ENCODE measurements at places on chromosomes 1 and 21.
A peak's percentile ranks its signal among the peaks of the same experiment; 100 is the strongest.

- no peak for DNase-seq
Observed at GRCh38 chr1:115982400-115982799, 6.1 kb downstream of the SLC22A15 start.

DNA sequence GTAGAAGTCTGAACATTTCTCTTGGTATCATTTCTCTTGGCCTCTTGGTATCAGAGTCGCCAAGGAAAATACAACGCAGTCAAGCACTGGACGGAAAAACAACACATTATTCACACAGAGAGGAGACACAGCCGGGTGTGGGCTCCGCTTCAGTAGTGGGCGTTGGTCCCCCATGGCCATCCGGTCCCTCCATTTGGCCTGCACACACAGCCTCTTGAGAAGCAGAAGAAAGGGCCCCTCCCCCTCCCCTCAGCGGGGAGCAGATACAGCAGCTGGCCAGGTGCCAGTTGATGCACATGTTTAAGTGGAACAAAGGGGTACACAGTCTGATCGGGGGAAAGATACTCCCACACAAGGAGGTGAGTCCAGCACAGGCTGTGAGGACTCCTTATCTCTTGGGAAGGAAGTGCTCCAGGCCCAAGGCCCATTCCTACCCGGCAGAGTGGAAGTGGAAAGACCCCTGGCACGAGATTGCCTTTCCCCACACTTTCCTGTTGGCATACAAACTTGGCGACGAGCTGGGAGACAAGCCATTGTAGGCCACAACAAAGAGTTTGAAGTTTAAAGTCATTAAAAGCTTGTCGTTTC lies 311.3 kb downstream of the FAM72C start:
- no peak for DNase-seq

GRCh38 chr1:9820521-9820920 lies 3.2 kb downstream of the CLSTN1 start:
- DNase-seq: no peak

- DNase-seq: no peak
Observed at GRCh38 chr1:41135196-41135947, 106.7 kb downstream of the SCMH1 start.

DNA sequence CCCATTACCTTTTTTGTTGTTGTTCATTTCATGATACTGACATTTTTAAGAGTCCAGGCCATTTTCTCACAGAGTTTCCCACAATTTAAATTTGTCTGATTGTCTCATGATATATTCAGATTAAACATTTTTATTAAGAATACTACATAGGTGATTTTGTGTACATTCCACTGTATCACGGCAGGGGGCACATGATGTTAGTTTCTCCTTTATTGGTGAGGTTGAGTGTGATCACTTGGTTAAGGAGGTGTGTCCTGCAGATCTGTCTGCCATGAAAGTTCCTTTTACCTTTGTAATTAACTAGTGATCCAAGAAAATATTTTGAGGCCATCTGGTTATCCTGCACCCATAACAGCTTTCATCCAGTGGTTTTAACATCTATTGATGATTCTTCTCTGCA lies 11.8 kb downstream of the RTCA start:
- no peak for DNase-seq

DNA sequence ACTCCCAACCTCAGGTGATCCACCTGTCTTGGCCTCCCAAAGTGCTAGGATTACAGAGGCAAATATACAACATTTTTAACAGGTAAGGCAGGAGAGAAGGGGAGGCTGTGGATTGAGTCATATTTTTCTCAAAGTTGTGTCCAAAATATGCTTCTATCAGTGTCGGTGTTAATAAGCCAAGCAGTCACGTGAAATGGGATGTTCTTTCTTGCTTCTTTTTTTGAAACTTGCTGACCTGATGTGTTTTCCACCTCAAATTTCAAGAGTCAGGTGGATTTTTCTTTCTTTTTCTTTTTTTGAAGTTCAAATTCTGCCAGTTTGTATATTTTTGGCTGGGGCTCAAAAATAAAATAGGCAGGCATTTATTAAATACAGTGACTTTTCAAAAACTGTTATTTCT lies 91.5 kb downstream of the PCP4 start:
- no peak for DNase-seq

DNA sequence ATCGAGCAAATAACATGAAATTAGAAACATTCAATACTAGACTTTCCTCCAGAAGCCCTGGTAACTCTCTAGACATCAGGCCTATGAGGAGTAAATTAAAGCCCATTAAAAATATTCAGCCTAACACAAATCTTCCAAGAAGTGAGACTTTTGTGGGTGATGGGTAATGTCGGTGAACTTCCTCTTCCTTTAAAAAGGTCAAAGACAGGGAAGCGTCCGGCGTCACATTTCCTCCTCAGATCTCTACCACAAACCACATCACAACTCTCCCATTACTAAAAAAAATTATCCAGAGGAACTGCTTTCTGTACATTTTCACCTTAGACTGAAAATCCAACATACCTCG lies 1.4 kb downstream of the EIF4G3 start:
- peak; percentile 70 for DNase-seq

DNA sequence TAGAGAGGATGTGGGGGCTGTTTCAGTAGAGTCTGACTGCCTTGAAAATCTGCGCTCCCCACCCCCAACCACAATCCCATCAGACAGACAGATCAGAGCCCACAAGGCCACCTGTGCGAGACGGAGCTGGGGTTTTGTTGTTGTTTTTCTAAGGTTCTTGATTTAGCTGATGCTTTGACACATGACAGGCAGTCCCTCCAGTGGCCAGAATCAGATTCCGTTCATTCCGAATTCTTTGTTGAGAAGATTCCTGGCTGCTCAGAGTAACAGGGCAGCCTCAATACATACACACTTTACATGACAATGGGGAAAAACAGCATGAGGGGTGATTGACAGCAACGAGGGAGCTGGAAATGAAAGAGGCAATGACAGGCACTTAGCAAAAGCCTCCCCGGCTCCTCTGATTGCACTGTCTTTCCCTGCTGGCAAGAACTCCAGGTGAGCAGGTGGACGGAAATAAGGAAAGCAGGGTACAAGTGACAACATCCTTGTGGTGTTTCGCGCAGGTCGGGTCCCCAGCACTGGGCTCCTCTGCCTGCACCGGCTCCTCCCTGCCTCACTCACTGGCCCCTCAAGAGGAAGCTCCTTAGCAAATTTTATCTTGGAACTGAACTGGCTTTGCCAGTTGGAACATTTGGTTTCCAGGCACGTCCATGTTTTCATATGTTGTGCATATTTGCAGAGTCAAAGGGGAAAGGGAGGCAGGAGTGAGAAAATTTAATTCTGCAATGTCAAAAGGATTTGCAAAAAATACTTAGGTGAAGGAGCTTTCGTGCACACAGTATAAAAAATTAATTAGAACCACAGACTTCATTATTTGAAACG lies 148.7 kb downstream of the PGBD5 start:
- peak; percentile 44 for DNase-seq

GRCh38 chr1:200660719-200661118 lies 9.0 kb downstream of the DDX59 start:
- no peak for DNase-seq

DNA sequence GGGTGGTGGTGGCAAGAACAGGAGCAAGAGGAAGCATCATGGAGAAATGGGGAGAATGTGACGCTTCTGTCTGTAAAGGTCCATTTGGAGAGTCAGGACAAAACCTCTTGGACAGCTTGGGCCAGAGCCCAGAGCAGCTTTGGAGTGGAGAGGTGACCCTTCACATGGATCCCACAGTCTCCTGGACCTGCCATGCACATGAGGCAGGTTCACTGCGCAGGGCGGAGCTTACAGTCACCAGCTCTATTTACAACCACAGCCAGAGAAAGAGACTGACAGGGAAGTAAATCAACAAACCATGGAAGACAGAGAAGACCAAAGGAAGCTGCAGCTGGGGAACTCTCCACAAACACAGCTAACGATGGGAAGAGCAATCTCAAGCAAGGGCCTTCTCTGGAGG lies 828 bp upstream of the RGS8 start:
- no peak for DNase-seq

- no peak for DNase-seq
Observed at GRCh38 chr1:202283991-202284390, 57.7 kb downstream of the UBE2T start.

DNA sequence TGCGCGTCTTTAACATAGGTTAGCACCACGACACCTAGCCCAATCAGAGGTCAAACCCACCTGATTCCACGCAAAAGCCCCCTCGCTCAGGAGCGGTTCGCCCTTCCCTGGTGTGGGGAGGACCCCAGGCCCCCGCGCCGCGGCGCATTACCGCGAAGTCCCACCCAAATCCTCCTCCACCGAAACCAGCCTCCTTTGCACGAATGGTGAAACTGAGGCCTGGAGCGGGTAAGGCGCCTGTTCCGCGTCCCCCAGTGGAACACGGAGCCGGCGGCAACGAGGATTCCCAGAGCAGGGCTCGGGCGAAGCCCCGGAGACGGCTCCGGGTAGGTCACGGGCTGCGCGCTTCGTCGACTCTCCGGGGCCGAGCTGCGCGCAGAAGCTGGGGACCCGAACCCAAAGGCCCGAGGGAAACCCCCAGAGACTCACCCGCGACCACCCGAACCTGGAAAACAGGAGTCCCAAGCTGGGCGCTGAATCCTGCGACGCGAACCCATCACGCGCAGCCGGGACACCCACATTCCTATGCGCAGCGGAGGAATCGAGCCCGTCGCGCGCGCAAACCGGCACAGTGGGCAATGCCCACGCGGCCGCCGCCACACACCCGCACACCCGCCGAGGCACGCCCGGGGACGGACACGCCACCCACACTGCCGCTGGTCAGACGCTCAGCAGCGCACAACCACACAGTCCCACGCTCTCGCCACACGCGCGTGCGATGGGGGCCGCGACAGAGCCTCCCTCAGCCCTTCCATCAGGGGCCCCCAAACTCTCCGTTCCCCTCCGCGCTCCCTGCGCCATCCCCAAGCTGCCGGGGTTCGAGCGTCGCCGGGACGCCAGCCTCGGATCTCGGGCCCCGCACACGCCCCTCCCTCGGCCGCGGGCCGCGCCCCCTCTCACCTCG lies 507 bp downstream of the GLIS1 start:
- DNase-seq: no peak

GRCh38 chr1:10943991-10944730 lies 68.3 kb upstream of the TARDBP start:
- DNase-seq: no peak

- no peak for DNase-seq
Observed at GRCh38 chr1:80365359-80366021, 1359.0 kb upstream of the ADGRL4 start.

GRCh38 chr1:226643177-226643576 lies 94.6 kb downstream of the STUM start:
- DNase-seq: peak; percentile 89

- DNase-seq: peak; percentile 42
Observed at GRCh38 chr1:153661111-153661708, 2.7 kb downstream of the SNAPIN start.

DNA sequence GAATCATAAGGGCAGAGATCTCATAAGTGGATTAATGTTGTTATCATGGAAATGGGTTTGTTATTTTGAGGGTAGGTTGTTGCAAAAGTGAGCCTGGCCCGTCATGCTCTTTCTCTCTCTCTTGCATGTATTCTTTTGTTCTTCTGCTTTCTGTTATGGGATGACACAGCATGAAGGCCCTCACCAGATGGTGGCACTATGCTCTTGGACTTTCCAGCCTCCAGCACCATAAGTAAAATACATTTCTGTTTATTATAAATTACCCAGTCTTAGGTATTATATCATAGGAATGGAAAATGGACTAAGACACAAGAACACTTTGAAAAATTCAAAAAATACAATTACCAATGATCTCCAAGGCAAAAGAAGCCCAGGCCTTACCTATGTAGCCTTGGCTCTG lies 676.1 kb downstream of the PTPRU start:
- DNase-seq: no peak

- no peak for DNase-seq
Observed at GRCh38 chr1:239164451-239165180, 221.8 kb upstream of the CHRM3 start.

DNA sequence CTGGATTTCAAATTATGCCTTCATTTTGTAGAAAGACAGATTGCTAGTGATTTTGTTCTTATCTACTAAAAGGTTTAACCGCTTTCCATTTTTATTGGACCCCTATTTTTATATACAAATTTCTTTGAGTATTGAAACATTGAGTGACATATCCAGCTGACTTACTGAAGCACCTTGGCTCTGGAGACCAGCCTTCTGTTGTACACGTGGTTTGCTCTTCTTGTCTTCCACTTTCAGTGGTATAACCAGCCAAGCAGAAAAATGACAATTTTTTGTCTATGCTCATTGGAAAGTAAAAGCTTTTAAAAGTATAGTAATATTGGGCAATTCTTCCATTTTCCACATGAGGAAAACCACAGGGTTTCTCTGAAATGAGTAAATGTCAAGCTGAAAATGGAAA lies 4.4 kb downstream of the F13B start:
- no peak for DNase-seq

GRCh38 chr1:99749504-99750347 lies 16.7 kb downstream of the FRRS1 start:
- no peak for DNase-seq

Measured in activated effector memory CD4-positive, alpha-beta T cell treated with anti-CD3 and anti-CD28 coated beads, Interleukin-2, amount 50 U/mL, for 16 hours (primary cell).